ENCODE measurements at places on chromosomes 3 and 15.

DNA sequence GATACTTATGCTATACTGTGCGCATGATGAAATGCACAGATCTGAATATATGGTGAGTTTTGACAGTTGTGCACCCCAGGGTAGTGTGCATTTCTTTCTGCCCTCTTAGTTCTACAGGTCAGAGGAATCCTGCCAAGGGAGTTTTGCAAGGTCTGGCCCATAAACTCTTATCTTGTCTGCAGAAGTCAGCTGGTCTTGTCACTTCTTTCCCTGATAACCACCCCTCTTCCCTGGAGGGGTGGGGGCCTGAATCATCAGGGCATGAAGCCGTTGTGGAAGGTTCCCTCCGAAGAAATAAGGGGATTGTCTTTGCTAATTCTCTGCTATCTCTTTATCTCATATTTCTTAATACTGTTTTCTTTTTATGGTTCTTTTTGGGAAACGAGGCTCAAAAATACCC, 30.4 kb downstream of the TRIM71 start:
- no peak for DNase-seq

- DNase-seq, result no peak
Measured at GRCh38 chr3:147846293-147846692, 437.1 kb downstream of the ZIC1 start.

DNA sequence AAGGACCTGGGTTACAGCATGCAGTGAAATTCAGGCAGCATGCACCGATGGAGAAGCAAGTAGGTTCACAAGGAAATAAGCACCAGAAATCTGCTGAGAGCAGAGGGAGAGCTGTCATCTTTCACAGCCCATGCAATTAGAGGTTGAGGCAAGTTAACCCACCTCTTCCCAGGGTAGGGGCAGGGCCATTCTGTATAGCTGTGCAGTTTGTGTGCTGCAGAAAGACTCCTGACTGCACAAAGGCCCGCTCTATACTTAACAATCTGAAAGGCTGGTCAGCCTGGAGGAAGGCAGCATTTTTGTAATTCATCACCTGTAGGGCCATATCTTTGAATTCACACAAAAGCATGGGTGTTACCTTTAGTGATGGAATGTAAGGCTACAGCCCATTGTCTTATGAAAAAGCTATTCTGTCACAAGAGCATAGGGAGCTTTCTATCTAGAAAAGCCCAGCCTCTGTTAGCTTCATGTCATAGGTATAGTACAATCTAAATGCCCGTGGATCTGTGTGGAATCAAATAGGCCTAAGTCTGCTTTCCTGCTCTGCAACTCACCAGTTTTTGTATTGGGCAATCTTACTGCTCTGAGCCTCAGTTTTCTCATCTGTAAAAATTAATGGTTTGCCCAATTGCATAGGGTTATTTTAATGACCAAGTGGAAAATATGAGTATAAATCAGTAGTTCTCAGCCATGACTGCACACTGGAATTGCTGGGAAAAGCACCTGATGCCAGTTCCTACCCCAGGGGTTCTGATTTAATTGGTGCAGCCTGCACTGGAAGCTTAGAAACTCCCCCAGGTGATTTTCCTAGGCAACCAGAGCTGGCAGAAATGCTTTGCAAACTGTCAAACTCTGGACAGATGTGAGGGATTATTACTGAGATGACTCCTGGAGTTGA, 65.2 kb downstream of the ATP13A5 start:
- DNase-seq, result no peak

- no peak for DNase-seq
Measured at GRCh38 chr3:70519913-70520659, 207.6 kb upstream of the MDFIC2 start.

GRCh38 chr3:187167777-187168176, 28.5 kb upstream of the RPL39L start:
- DNase-seq, result no peak

GRCh38 chr15:69540622-69541021, 88.0 kb downstream of the RPLP1 start:
- DNase-seq, result no peak

DNA sequence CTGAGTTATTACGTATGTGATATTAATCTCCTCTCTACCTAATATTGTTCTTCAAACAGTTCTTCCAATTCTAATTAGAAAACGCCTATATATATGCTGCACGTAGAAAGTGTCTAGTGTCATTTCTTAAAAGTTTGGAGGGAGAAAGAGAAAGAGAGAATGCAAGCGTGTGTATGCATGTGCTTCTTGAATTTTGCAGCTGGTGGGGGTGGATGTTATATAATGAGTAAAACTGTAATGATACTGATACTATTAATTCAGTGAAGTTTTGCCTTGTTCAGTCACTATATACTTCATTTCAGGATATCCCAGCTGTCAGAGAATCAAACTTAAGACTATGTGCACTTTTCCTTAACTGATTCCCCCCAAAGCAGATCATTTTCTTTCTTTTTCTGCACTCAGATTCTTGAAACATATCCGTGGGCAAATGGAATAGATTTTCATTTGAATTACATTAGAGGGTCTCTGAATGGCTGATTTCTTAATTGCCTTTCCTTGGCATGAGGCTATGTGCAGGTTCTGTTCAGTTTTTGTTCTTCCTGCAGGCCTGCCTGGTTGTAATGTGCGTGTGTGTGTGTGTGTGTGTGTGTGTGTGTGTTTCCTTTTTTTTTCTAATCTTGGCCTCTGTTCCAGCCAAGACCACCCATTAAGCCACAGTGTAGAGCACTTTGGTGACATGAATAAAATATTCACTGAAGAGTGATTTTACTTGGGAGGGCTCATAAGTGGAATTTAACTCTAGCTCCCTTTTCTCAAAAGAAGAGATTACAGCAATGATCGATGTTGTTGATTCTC, 617.5 kb downstream of the RBMS3 start:
- DNase-seq, result no peak

DNA sequence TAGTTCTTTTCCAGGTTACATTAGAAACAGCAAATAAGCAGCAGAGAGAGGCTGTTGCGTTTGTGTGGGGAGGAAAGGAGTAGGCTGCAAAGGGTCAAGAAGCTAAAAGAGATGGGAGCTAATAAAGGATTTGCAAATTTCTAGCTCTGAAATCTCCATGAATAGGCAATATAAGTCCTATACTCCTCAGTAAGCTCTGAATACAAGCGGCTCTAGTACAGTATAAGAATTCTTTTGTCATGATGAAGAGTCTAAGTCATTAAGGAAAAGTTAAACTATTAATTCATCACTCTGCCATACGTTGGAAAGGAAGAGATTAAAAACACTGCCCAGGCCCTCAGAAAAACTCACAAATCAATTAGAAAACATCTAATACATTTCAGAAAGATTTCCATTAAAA, 59.3 kb downstream of the CEP152 start:
- DNase-seq, result no peak

- no peak for DNase-seq
Measured at GRCh38 chr3:15728766-15729165, 69.0 kb downstream of the ANKRD28 start.

DNA sequence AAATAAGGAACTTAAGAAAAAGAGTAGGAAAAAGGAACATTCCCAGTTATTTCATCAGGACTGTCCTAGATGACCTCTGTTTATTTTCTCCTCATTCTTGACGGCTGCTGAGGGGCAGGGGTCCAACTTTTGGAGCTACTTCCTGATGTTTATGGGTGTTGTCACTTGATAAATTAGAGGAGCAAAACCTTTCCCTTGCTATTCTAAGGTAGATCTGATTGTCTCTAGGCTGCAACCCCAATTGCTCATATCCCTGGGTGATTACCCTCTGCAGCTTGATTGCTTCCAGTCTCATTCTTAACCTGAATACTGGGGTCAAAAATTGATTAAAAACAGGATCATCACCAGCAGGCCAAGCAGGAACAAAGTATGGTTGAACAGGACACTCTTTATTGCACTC, 311.0 kb upstream of the NDN start:
- no peak for DNase-seq

- DNase-seq, result no peak
Measured at GRCh38 chr3:146090521-146090920, 70.5 kb downstream of the PLOD2 start.

DNA sequence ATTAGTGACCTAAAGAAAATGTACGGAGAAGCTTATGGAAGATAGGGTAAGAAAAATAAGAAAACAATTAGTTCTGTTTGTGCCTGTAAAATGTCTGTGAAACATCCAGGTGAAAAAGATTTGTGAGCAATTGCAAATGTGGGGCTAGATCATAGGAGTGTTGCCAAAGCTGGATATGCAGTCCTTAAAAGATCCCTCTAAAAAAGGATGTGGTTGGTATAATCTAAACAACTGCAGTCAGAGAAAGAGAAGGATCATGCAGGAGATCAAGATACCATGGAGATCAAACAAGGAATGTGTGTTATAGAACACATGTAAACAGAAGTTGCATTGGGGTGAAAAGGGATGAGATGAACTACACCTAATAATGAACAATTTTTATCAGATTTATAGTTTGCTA, 116.8 kb downstream of the ALCAM start:
- DNase-seq, result no peak

DNA sequence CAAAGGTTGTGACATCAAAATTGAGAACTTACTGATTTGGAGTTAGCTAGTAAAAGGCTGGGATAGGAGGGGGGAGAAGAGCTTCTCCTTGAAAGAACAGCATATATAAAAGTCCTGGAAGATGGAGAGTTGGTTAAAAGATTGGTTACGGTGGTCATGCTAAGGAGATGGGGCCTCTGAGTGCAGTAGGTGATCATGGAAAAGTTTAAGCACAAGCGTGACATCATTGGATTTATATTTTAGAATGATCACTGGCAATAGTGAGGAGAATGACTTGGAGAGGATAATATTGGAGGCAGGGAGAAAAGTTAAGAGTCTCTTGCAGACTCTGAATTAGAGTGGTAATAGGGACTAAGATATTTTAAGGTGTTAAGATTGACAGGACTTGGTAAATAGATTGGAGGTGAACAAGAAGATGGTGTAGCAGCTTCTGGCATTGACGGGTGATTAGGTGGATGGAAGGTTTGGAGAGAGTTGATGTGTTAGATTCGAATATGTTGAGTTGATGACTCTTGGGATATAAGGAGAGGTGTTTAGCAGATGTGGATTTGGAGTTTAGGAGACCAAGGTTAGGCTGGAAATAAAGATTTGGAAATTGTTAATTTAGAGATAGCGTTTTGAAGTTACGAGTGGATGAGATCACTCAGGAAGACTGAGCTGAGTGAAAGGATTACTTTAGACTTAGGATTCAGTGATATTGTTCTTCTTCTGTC, 19.6 kb downstream of the PIAS1 start:
- DNase-seq, result no peak
